ENCODE measurements at places on chromosomes 2 and 18.

DNA sequence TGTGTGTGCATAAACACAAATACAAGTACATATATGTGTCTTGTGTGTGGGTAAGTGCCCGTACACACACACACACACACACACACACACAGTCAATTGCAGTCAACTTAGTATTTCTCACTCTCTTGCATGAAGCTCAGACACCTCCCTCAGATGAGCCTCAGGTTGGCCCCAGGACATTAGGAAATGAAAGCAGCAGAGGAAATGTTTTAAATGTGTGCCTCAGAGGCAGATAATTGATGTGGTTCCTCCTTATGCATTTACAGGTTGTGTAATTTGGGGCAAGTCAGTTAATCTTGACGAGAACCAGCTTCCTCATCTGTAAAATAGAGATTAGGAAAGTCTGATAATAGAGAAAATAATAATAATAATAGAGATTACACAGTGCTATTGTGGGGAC is 814.0 kb upstream of the ID2 start:
- DNase-seq: no peak

DNA sequence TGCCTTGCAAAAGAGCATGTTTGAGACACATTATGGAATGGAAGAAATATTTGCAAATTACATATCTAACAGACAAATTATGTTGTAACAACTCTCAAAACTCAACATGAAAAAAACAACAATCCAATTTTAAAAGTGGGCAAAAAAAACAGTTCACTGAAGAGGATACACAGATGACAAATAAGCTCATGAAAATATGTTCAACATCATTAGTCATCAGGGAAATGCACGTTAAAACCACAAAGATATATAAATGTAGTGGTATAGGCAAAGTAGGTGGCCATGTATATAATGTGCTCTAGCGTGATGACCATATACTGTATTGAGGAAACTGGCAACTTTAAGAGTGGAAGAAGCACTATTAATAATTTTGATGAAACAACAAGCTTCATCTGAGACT is 220.1 kb downstream of the IRS1 start:
- no peak for DNase-seq

DNA sequence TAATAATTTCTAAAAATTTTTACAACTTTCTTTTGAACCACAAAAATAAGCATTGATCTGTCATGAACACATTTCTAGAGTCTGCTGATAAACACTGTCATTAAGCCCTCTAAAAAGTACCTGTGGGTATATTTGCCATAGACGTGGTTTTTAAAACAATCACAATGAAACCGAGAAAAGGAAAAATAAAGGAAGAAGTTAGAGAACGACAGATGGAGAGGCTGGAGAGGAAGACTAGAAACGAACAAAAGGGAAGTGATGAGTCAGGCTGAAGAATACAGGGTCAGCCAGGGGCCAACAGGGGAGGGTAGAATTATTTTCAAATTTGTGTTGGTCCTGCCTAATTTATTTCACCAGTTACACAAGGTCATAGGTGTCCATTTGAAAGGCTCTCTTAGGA is 62.0 kb downstream of the MYL12B start:
- DNase-seq: no peak

DNA sequence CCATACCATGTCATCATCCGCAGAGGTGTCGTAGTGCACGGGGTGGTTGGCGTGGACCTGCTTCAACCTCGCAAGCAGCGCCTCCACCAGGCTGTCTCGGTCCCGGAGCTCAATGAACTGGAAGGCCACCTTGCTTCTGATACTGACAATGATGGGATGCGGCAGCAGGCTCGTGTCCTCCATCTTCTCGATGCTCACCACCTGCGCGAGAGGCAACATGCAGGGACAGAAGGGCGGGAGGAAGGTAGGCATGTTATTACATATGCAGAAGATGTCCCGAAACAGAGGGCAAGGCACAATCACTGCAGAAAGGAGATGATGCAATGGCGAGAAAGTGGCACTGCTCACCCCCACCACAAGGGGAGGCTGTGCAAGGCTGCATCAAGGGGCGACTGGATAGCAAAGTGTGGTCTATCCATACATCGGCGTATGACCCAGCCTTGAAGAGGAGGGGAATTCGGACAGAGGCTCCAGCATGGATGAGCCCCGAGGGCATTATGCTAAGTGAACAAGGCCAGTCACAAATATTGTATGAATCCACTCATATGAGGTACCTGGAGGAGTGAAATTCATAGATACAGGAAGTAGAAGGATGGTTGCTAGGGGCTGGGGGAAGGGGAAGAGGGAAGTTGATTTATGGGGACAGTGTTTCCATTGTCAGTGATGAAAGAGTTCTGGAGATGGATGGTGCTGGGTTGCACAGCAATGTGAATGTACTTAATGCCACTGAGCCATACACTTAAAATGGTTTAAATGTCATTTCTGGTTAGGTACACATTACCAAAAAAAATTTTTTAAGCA is 36.6 kb downstream of the RPL31 start:
- DNase-seq: no peak

GRCh38 chr18:7567474-7568425 is 634 bp downstream of the PTPRM start:
- DNase-seq: no peak

GRCh38 chr2:134712299-134712698 is 6.5 kb downstream of the TMEM163 start:
- DNase-seq: no peak

DNA sequence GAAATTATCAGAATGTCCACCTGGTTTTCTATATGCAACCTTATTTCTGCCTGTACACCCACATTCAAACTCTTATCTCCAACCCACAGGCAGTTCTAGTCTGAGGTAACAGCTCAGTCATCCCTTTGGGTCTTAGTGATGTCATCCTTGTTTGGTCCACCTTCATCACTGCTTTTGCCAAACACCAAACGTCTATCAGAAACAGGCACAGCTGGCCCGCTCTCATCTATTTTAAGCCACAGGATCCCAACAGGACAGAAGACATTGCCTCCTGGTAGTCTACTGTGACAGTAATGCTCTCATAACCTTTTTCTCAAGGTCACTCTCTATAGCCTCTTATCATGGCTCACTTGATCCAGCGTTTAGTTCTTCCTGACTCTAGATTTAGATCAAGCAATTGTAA is 99.0 kb upstream of the CHAC2 start:
- DNase-seq: no peak

GRCh38 chr2:222595581-222595980 is 60.3 kb downstream of the FARSB start:
- no peak for DNase-seq

- DNase-seq: no peak
Observed at GRCh38 chr18:75530118-75530517, 102.6 kb upstream of the SMIM21 start.

DNA sequence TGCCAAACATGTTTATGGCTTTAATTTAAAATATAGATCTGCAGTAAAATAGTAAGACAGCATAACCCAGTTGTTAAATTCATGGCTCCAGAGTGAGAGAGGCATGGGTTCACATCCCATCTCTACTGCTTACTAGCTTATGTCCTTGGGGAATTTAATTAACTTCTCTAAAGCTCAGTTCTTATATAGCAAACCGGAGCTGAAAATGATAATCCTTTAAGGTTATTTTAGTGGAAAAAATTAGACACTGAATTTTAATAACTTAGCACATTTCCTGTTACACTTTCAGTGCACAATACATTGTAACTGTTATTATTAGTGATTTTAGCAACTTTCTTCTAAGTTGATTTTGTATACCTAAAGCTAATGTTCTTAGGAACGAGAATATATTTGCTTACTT is 14.8 kb downstream of the SCN9A start:
- no peak for DNase-seq

- no peak for DNase-seq
Observed at GRCh38 chr2:25740810-25741381, 67.5 kb upstream of the DTNB start.

Measured in activated effector memory CD4-positive, alpha-beta T cell treated with anti-CD3 and anti-CD28 coated beads, Interleukin-2, amount 50 U/mL, for 16 hours (primary cell).